ENCODE measurements at places on chromosomes 16 and 17.

DNA sequence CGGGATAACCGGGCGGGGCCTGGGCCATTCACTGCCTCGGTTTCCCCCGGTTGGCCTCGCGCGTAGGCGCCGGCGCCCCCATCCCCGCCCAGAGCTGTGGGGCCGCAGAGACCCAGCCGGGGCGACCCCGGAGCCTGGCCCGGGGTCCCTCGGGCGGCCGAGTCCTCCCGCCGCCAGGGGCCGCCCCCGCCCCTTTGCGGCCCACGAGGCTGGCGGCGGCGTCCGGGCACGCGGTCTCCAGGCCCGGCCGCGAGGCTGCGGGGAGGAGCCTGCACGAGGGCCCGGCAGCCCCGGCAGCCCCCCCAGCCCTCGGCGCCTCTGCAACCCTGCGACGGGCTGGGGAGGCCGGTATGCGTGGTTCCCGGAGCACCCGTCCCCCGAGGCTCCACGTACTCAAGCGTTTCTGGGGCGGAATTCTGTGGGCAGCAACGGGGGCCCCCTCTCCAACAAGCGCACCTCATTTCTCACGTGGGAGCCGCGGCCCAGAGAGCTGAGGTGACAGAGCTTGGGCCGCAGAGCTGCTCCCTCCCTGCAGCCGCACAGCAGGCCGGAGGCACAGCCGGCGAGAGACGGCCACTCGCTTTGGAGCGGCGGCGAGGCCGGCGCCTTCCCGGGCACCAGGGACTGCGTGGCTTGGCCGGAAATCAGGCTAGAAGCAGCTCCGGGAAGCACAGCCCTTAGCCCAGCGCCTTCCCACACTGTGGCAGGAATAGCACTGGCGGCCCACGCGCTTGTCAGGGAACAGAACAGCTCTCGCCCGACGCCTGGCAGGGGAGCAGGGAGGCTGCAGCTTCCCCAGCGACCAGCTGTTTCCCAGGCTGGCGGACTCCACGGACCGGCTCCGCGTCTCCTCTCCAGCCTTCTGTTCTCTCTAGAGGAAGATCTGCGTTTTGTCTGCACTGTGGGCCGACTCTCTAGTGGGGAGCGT lies 867 bp upstream of the LIMD2 start:
- DNase-seq = peak; percentile 46

GRCh38 chr16:53945996-53946395 lies 242.0 kb downstream of the FTO start:
- DNase-seq = no peak

GRCh38 chr16:63717806-63718205 lies 1404.1 kb downstream of the CDH11 start:
- DNase-seq = no peak

- DNase-seq = no peak
These were observed 573 bp upstream of the GNAO1 start for GRCh38 chr16:56190677-56191155.

DNA sequence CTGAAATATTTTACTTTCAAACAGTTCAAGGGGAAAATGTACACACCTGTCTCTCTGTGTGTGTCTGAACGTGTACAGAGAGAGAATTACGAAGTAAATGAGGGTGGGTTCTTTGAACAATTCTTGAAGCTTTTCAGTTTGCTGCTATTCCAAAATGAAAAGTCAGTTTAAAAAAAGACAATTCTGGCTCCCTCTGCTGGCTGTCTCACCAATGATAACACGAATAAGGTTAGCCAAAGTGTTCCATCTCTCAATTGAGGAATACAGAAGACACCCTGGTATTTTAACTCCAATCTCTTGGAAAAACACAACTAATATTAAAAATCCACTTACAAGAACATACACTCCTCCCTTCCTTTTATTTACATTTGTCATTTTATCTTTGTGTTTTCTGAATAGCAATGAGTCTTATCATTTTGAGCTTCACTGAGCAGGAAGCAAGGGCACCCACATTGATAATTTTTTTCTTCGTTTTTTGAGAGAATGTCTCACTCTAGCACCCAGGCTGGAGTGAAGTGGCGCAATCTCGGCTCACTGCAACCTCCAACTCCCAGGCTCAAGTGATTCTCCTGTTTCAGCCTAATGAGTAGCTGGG lies 20.5 kb downstream of the EFTUD2 start:
- DNase-seq = no peak

GRCh38 chr16:51766739-51767138 lies 615.7 kb upstream of the SALL1 start:
- no peak for DNase-seq

GRCh38 chr16:53882310-53882709 lies 178.4 kb downstream of the FTO start:
- no peak for DNase-seq

DNA sequence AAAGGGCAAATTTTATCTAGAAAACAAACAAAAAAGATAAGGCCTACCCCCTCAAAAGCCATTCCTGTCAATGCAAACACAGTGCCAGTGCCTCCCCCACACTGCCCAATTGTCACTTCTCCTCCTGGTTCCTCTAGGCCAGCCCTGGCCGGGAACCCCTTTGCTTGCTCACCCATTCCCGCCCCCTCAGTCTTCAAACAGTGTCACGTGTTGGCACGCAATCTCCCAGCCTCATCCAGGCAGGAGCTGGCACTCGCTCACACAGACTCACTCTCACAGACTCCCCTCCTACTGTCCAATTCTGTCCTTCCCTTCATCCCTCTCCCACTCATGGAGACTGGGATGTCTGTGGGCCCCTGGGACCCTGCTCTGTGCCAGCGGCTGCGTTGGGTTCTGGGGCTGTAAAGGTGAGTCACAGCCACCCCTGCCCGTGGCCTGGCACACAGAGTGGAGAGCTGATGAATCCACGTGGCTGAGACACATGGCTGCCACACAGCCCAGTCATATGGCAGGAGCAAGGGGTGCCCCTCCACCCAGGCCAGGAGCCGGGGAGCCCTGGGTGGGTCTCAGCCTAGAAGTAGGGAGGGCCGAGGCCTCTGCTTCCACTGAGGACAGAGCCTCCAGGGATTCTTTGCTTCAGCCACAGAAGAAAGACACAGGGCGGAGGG lies 54.8 kb downstream of the VAC14 start:
- no peak for DNase-seq

- no peak for DNase-seq
These were observed 266.0 kb upstream of the SDK2 start for GRCh38 chr17:73910206-73910605.

- no peak for DNase-seq
These were observed 5.2 kb downstream of the ARSG start for GRCh38 chr17:68296217-68297191.

- no peak for DNase-seq
These were observed 14.6 kb downstream of the GRB7 start for GRCh38 chr17:39752241-39752881.

DNA sequence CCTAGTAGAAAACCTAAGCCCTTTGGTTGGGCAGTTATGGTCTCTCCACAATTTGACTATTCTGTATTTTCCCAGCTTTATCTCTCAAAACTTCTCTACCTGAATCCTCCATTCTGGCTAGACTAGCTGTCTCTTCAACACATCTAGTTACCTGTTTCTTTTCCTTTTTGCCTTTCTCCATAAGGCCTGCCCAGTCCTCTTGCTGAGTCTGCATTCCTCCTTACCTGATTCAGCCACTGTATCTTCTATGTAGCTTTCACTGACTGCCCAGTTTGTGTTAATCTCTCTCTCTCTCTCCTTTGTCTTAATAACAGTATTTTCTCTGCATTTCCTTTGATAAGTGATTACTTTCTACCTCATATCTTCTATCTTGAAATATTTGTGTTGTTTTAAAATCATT lies 2.1 kb upstream of the EVI2A start:
- DNase-seq = no peak

GRCh38 chr17:61139219-61139618 lies 260.4 kb upstream of the TBX2 start:
- no peak for DNase-seq

DNA sequence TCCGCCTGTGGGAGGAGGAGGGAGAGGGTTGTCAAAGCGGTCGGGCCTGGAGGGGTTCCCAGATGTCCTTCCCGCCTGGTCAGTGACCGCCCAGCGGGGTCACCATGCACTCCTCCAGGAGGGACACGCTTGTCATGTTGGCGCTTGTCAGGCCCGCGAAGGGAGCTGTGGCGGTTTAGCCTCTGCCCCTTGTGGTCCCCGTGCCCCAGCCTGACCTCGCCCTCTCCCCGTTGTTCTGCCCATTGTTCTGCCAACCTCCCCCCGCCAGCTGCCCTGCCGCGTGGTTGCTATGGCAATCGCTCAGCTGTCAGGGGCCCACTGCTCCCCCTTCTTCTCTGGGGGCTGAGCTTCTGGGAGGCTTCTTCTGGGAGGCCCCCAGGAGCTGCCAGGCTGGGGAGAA lies 146.4 kb upstream of the CIBAR2 start:
- no peak for DNase-seq

DNA sequence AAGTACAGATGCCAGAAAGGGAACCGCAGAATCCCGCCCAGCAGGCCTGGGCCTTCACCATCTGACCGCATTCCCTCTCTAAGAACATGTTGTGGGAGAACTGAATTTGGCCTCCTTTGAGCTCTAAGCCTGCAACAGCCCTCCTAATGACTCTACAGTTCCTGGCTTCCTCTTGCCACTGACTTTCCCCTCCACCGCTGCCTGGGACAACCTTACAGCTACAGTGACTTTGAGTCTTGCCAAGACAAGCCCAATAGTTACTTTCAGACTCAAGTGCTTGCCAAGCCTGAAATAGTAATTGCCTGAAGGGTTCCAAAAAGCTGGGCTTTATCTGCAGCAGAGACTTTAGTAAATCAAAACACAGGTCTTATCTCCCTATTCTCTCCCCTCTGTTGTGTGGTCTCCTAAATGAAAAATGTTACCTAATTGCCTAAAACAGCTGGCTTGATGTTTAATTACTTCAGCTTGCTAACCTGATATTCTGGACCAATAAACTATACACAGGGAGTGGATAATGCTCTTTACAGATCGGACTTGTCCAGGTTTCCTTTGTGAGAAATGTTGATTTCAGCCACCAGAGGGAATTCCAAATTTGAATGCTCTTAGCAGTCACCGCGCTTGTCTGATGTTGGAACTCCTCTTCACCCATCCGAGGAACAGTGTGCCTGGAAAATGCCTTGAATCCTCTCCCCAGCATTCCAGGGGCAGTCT lies 85.1 kb upstream of the TBX2 start:
- DNase-seq = no peak

GRCh38 chr17:5194346-5194745 lies 2.7 kb upstream of the ZNF594 start:
- no peak for DNase-seq

DNA sequence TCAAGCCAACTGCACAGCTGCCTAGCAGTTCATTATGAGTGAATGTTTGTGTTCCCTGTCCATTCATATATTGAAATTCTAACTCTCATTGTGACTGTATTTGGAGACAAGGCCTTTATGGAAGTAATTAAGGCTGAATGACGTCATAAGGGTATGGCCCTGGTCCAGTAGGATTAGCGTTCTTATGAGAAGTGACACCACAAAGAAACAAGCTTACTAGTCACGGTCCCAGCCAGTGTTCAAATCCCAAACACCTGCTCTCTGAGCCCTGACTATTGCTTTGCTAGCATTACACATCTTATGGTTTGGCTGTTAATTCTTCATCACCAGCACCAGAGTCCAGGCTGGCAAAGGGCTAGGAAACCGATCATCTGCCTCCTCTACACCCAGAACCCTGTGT lies 2.2 kb downstream of the ZNF668 start:
- DNase-seq = no peak

GRCh38 chr17:79836510-79836971 lies 2.7 kb downstream of the CBX4 start:
- DNase-seq = no peak

GRCh38 chr17:39915559-39915958 lies 2.9 kb downstream of the GSDMB start:
- DNase-seq = no peak

- no peak for DNase-seq
These were observed 4.0 kb downstream of the CBX2 start for GRCh38 chr17:79781736-79782575.

DNA sequence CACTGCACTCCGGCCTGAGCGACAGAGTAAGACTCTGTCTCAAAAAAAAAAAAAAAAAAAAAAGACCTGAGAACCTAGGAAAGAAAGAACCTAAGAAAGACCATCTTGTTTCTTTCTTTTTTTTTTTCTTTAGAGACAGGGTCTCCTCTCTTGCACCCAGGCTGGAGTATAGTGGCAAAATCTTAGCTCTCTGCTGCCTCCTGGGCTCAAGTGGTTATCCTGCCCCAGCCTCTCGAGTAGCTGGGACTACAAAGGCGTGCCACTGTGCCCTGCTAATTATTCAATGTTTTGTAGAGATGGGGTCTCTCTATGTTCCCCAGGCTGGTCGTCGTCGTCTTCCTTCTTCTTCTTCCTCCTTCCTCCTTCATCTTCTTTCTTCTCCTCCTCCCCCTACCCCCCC lies 7.8 kb upstream of the BIRC5 start:
- DNase-seq = no peak

- no peak for DNase-seq
These were observed 44.3 kb downstream of the HOXB1 start for GRCh38 chr17:48486557-48486956.

DNA sequence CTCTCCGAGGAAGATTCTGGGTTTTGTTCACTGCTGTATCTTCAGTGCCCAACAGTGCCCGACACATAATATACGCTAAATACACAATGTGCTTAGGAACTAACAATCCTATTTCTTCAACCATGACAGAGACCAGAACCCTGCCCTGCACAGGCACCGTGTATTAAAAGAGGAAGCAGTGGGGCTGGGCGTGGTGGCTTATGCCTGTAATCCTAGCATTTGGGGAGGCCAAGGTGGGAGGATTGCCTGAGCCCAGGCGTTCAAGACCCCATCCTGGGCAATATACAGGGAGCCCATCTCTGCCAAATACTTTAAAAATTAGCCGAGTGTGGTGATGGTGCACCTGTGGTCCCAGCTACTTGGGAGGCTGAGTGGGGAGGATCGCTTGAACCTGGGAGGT lies 19.3 kb downstream of the ARL2BP start:
- no peak for DNase-seq

DNA sequence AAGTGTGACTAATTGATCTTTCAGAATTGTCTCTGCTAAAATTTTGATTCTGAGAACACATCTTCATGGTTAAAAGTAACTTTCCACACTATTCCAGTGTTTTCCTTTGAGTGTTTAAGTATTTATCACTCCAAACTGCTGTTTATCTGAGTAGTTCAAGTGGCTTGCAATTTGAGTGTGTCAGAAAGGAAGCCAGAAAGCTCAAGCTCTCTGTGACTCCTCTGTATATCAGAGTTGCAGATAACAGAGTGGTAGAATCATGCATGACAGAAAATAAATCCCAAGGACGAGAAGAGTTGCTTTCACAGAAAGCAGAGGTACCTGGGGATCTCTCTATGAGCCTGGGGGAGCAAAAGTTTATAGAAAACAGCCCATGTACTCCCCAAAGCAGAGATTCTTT lies 130.0 kb downstream of the CYB561 start:
- no peak for DNase-seq

DNA sequence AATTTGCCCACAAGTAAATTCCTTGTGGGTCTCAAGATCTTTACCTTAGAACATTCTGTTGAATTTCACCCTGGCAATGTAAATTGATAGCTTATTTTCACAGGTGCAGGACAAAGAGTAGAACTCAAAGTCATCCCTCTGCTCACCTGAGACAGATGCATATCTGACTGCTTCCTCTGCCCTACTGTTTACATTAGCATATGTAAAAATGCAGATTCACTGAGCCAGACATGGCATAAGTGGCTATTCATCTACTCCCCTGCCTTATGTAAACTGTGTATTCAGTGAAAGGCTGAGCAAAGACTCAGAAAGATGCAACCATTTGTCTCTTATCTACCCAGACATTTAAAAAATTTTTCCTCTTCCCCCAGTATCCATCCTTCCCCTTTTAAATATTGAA lies 22.3 kb upstream of the MILR1 start:
- no peak for DNase-seq

- no peak for DNase-seq
These were observed 88.5 kb downstream of the HELZ start for GRCh38 chr17:67156269-67157199.

Measured in nucleus accumbens (tissue), 56 donors.